Fibroblast of the aortic adventitia (primary cell): ENCODE measurements at places on chromosomes 6 and 20. TPM values are rescaled to one million over a fixed set of nuclear protein-coding genes. Genes with fewer than 3 reads are reported as not detected.

Gene RAB44
- total RNA-seq, result not detected in 2 replicates

Gene ADISSP
- total RNA-seq, result 28.4 and 37.7 TPM in 2 replicates

Gene ANGPT4
- not detected in 2 replicates for total RNA-seq

Gene PNPLA1
- 0.09 TPM in 1 of 2 replicates, not detected in the other for total RNA-seq

Gene MAPK14
- 72.5 and 99.8 TPM in 2 replicates for total RNA-seq

Gene SIM1
- total RNA-seq, result under 0.01 TPM in 1 of 2 replicates, not detected in the other

Gene SPATS1
- total RNA-seq, result not detected in 2 replicates

Gene CTCFL
- total RNA-seq, result not detected in 2 replicates

Gene DEFB132
- total RNA-seq, result not detected in 2 replicates

Gene RAD21L1
- not detected in 2 replicates for total RNA-seq

Gene TOMM34
- total RNA-seq, result 7.0 and 29.3 TPM in 2 replicates

Gene TFAP2C
- 0.08 TPM in 1 of 2 replicates, not detected in the other for total RNA-seq

Gene BMP7
- not detected in 2 replicates for total RNA-seq

Gene CCN5
- 67.9 and 266 TPM in 2 replicates for total RNA-seq

Gene TRMT11
- total RNA-seq, result 30.5 and 54.0 TPM in 2 replicates

Gene RCAN2
- total RNA-seq, result 8.0 and 14.9 TPM in 2 replicates
